ENCODE measurements at places on chromosomes 3 and 15.

GRCh38 chr3:45781841-45782240 lies 14.5 kb downstream of the SLC6A20 start:
- no peak for DNase-seq

- no peak for DNase-seq
Observed at GRCh38 chr15:31871166-31871886, 159.0 kb upstream of the CHRNA7 start.

GRCh38 chr3:132378048-132378762 lies 39.1 kb upstream of the DNAJC13 start:
- DNase-seq = no peak

GRCh38 chr15:94135486-94136147 lies 95.7 kb upstream of the MCTP2 start:
- no peak for DNase-seq

- DNase-seq = no peak
Observed at GRCh38 chr15:46039703-46040102, 404.9 kb downstream of the SQOR start.

DNA sequence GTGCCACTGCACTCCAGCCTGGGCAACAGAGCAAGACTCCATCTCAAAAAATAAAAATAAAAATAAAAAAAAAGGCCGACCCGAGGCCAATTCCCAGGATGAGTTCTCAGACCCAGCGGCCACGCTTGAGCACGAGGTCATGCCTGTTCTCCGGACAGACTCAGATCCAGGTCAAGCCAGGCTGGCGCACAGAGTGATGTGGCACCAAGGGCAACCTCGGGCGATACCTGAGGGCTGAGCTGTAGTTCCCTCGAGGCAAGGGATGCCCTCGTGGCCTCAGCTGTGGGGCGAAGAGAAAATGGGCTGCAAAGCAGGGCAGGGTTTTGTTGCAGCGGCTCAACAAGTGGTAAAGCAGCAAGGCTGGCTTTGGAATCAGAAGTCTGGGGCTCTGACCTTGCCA lies 77.3 kb downstream of the C3orf70 start:
- DNase-seq = no peak

DNA sequence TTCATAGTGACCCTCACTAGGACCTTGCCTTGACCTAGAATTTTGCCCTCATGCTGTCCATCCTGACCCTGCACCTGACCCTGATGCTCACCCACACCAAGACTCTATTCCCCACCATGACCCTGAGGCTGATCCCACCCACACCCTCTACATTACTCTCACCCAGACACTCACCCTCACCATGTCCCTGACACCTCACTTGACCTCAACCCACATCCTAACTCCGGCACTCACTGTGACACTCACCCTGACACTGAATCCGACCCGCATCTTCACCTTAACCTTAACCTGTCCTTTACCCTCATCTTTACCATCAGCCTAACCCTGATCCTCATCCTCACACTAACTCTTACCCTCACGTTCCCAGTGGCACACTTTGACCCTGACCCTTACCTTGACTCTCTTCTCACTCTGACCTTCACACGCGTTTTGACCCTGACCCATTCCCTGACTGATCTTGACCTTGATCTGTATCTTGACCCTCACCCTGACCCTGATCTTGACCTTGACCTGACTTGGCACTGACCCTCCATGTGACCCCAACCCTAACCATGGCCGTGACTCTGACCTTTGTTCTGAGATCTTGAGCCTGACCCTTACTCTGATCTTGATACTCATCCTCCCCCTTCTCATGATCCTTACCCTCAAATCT lies 22.2 kb upstream of the SLC25A26 start:
- DNase-seq = no peak

Data from stimulated activated CD8-positive, alpha-beta memory T cell treated with anti-CD3 and anti-CD28 coated beads, Interleukin-7, amount 100 ng/mL, for 1 hour (primary cell).